ENCODE measurements at places on chromosomes 1 and 21.

DNA sequence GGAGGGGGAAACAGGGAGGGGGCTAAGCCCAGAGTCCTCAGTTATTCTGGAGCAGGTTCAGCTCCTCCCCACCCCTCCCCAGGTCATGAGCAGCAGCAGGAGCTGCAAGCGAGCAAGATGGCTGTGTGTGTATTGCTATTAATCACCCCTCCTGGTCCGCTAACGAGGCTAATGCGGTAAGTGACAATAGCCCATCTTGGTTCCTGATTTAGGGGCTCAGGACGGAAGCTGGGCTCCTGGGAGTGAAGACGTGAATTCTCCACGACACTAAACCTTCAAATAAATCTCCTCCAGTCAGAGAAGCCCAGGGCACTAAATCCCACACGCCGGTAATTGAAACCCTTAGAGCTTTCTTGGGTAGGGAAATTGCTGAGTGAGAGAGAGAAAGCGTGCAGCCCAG is 76.1 kb downstream of the TMEM53 start:
- no peak for DNase-seq

DNA sequence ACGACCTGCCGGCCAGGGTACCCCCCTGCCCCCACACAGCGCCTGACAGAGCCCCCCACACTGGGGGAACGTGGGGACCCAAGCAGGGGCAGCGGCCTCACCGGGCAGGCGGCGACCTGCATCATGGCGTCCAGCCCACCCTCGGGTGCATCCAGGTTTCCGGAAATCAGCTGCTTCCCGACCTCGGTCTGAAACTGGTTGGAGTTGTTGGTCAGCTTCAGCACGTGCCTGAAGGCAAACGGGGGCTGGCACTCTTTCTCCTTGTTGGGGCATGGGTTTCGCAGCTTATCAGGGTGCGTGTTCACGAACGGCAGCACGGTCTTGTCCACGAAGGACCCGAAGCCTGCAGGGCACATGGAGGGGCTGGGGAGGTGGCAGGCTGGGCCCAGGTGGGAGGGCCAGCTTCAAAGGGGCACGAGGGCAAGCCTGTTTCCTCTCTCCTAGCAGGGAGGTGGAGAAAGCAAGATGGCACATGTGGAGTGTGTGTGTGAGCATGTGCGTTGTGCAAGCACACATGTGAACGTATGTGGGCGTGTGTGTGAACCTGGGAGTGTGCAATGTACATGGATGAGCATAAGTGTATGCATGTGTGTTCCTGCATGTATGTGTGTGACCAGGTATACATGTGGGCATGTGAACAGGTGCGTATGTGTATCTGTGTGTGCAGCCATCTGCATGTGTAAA is 19.2 kb downstream of the ITGB2 start:
- peak; percentile 26 for DNase-seq

GRCh38 chr1:211642870-211643269 is 32.6 kb downstream of the NEK2 start:
- DNase-seq = no peak

GRCh38 chr1:2934642-2935081 is 86.6 kb upstream of the ACTRT2 start:
- DNase-seq = peak; percentile 26

GRCh38 chr1:229203030-229203751 is 67.7 kb upstream of the RAB4A start:
- no peak for DNase-seq

GRCh38 chr1:217896490-217896889 is 265.3 kb downstream of the SPATA17 start:
- DNase-seq = no peak

DNA sequence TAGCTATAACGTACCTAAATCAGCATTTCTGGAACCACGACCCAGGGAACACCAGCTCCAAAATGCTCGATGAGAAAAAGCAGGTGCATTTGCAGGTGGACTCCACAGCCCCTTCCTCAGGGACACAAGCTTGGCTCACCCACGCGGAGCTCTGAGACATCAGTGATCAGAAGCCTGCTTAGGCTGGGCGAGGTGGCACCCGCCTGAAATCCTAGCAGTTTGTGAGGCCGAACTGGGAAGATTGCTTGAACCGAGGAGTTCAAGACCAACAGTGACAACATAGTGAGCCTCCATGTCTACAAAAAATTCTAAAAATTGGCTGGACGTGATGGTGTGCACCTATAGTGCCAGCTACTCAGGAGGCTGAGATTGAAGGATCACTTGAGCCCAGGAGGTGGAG is 2.5 kb upstream of the TSPEAR start:
- DNase-seq = no peak

GRCh38 chr21:17189963-17190362 is 322.9 kb upstream of the CXADR start:
- no peak for DNase-seq

GRCh38 chr1:23473037-23473800 is 10.8 kb downstream of the ASAP3 start:
- DNase-seq = no peak

GRCh38 chr1:75952016-75952415 is 19.8 kb upstream of the ASB17 start:
- DNase-seq = no peak

GRCh38 chr21:45109831-45110492 is 35.6 kb downstream of the ADARB1 start:
- DNase-seq = no peak

All from Right ventricle myocardium superior (tissue), 1 donor.